SW480 (cell line): ENCODE measurements at places on chromosomes 7 and 10.

GRCh38 chr7:149723082-149723767 is 50.2 kb downstream of the ZNF467 start:
- DNase-seq = no peak

GRCh38 chr7:101177644-101178043 is 2.4 kb downstream of the NAT16 start:
- DNase-seq = no peak

DNA sequence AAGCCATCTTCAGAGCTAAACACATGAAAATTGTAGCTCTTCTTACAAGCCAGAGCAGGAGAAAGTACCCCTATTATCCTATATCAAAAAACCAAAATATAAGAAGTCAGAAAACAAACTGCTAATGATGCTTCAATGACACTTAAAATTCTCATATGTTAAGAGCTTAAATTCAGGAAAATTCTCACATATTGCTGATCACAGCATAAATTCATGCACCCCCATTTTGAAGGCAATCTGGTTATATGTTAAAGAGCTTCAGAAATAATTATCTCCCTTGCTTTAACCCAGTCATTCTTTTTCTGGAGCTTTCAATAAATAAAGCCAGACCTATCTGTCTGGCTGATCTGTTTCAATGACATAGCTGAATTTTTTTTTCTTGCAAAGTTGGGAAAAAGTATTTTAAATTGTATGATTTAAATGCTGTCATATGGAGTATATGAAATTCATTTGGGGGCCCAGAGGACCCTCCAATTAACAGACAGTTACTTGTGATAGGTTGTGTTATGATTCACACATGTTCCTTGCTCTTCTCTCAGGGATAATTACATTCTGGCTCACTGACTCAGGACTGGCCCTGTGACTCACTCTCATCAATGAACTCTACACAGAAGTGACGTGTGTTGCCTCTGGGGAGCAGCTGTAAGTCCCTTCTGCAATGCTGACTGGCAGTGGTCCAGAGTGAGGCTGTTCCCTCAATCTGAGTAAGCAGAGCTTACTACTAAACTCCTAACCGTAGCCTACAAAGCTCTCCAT is 85.2 kb downstream of the HGF start:
- DNase-seq = peak; percentile 97

GRCh38 chr10:16902606-16903005 is 85.4 kb upstream of the RSU1 start:
- DNase-seq = no peak

GRCh38 chr10:43128958-43129706 is 9.1 kb upstream of the CSGALNACT2 start:
- peak; percentile 52 for DNase-seq

GRCh38 chr7:4257146-4258111 is 424.7 kb upstream of the FOXK1 start:
- DNase-seq = no peak

DNA sequence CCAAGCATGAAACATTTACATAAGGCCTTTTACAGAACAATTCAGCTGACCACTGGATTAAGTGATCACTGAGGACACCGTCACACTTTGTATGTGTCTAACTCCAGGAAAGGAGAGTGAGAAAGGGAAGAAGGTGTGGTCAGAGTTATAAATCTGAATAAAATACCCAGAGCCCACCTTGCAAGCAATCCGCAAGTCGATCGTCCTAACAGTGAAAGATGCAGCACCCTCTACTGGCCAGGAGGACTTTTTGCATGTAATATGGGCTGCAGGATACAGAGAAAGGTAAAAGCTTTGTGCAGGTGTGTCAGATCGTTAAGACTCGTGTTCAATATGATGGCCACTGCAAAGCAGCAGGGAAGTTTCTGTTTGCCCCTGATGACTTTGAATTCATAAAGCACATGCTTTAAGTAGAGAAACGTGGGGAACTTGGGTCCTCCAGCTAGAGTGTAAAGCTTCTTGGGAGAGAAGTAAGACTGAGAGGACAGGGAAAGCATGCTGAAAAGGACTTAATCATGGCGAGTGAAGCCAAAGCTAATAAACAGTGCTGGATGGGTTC is 68.5 kb upstream of the BMPER start:
- DNase-seq = peak; percentile 42

GRCh38 chr7:40200791-40201190 is 66.0 kb downstream of the SUGCT start:
- DNase-seq = no peak

DNA sequence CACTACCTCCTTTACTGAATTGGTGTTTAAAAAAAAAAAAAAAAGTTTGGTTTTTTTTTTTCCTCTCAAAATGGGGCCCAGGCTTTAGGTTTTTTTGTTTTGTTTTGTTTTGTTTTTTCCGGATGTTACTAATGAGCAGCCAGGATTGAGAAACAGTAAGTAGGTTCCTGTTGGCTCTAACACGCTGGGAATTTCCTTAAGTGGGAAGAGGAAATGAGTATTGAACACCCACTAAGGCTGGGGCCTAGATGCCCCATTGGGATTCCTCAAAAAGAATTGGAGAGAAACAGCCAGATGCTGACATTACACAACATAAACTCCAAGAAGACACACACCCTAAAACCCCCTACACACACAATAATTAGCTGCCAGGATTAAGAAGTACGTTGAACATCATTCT is 102.2 kb upstream of the NANOS1 start:
- DNase-seq = no peak

DNA sequence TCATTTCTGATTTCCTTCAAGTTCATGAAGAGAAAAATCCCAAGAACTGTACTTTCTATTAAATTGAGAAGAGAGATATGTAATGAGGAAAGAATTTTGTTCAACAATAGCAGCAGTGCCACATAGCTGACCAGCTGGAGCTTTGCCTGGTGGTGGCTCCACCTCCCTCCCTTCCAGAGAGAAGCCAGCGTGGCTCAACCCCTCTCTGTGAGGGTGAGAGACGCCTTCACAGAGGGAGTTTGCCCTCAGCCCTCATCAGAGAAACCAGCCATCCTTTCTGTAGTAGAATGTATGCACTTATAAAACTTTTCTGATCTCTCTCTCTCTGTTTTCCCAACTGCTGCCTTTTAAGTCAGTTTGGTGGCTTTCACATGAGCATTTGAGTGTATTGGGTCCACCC is 20.5 kb upstream of the COL1A2 start:
- DNase-seq = no peak

DNA sequence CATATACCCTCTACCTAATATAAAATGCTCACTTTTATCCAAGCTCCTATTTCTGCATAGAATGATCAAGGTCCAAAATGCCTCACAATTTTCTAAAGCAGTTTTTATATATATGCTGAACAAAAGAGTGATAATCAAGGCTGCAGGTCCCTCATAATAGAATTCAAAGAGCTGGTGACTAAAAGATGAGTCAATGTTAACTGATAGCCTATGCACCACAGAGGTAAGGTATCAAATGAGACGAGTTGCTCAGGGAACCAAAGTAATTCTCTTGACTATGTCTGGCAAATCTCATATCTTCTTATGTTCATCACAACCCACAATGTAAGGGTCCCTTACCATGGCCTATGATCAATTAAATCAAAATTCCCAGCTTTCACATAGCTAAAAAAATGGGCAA is 15.2 kb downstream of the PDZD8 start:
- peak; percentile 35 for DNase-seq
